ENCODE measurements at places on chromosomes 13 and 19.

DNA sequence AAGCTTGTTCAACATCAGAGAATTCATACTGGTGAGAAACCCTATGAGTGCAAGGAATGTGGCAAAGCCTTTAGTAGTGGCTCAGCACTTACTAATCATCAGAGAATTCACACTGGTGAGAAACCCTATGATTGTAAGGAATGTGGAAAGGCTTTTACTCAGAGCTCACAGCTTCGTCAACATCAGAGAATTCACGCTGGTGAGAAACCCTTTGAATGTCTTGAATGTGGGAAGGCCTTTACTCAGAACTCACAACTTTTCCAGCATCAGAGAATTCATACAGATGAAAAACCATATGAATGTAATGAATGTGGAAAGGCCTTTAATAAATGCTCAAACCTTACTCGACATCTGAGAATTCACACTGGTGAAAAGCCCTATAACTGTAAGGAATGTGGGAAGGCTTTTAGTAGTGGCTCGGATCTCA, 25.2 kb downstream of the ZNF383 start:
- DNase-seq, result no peak

GRCh38 chr19:51371186-51371690, 1.2 kb downstream of the NKG7 start:
- no peak for DNase-seq

DNA sequence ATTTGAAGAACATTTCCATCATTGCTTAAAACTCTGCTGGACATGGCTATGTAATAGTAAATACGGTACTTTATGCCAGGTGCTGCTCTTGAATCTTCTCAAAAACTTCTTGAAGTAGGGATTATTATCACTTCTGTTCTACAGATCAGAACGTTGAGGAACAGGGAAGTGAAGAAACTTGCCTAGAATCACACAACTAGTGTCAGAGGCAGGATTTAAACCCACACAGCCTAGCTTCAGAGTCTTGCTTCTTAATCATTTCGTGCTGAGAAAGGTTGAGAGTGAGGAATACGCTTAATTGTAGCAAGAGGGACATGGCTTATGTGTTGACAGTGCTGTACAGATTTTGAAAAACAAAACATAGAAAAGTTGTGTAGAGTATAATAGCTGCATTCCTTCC, 13.5 kb downstream of the TM9SF2 start:
- no peak for DNase-seq

GRCh38 chr13:80906860-80907259, 565.9 kb upstream of the SPRY2 start:
- no peak for DNase-seq

DNA sequence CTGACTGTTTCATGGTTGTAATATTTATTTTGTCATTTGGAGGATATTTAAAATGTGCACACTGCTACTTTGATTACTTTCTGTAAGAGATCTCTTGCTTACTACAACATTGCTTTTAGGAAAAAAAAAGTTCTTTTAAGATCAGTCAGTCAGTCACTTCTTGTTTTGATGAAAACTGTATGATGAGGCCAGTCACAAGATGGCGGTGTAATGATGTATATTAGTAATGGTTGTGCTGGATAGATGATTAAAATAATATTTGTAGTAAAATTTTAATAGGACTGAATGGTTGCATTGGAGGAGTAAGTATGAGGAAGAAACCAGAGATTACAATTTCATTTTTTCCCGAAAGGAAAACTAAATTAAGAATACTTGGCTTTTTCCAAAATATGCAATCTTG, 2411.1 kb downstream of the PCDH9 start:
- no peak for DNase-seq

GRCh38 chr19:21463449-21464105, 41.8 kb upstream of the ZNF429 start:
- DNase-seq, result no peak

GRCh38 chr13:35923347-35923746, 207.8 kb downstream of the DCLK1 start:
- no peak for DNase-seq

All from Peyer's patch (tissue), 4 donors.